ENCODE measurements at places on chromosomes 1 and 21.

DNA sequence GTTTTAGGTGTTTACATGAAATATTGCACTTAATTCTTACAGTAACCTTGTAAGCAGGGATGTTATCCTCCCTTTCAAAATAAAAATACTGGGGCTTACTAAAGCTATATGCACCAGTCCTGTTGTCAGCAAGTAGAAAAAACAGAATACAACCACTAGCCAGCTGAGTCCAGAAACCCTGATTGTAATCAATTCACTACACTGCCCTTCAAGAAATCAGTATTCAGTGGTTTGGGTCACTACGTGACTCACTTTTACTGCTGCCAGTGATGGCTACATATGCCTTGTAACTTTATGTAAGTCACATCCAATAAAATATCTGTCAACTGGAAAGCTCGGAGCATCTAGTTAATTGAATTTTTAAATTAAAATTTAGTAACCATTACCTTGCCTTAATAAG is 376.3 kb upstream of the DEPDC1 start:
- no peak for DNase-seq

DNA sequence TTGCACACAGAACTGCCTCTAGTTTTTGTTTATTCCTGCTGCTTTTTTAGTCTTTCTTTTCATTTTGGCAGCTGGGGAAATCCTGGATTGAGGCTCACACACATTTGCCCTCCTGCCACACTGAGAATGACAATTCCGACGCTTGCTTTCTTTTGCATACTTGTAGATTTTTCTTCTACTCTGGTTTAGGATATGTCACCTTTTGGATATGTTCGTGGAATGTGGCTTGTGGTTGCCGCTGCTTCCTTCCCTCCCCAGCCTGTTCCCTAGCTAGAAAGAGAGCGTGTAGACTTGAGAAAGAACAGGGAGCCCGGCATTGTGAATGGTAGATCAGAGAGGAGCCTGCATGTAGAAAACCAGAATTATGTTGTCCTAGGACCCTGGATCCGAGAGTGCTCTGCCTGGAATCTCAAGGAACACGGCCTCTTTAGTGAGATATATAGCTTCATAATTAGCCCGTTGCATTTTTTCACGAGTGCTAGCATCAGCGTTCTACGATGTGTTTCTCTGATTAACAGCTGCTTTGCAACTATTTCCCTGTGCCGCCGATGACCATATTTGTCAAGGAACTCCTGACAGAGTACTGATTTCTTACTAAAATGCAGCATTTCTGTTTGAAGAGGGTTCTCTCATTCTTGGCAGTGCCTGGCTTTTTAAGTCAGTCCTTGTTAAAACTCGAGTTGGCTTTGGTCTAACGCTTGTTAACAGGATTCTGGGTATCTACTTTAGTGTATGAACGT is 56.2 kb downstream of the PEX14 start:
- DNase-seq: no peak

DNA sequence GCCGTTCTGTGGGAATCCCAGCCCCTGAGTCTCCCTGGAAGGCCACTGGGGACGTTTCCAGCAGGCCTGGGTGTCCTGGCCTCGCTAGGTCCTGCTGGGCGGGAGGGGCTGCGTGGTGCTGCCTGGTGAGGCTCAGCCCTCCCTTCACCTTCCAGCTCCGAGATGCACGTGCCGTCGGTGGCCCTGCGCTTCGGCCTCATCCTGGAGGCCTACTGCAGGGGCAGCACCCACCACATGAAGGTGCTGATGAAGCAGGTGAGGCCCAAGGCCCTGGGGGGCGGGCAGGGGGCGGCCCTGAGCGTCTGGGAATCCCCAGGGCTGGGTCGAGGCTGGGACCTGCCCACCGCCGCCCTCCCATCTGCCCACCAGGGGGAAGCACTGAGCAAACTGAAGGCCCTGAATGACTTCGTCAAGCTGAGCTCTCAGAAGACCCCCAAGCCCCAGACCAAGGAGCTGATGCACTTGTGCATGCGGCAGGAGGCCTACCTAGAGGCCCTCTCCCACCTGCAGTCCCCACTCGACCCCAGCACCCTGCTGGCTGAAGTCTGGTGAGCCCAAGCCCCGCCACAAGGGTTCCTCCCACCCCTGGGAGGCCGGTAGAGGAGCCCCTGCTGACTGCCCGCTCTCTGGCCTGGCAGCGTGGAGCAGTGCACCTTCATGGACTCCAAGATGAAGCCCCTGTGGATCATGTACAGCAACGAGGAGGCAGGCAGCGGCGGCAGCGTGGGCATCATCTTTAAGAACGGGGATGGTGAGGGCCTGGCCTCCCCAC is 70.3 kb downstream of the PIK3CD start:
- DNase-seq: peak; percentile 17

GRCh38 chr1:246526915-246527314 is 19.8 kb upstream of the SMYD3 start:
- no peak for DNase-seq

- DNase-seq: no peak
Measured at GRCh38 chr1:92399076-92399475, 87.6 kb downstream of the GFI1 start.

- peak; percentile 78 for DNase-seq
Measured at GRCh38 chr21:37219761-37220432, 47.2 kb downstream of the VPS26C start.

DNA sequence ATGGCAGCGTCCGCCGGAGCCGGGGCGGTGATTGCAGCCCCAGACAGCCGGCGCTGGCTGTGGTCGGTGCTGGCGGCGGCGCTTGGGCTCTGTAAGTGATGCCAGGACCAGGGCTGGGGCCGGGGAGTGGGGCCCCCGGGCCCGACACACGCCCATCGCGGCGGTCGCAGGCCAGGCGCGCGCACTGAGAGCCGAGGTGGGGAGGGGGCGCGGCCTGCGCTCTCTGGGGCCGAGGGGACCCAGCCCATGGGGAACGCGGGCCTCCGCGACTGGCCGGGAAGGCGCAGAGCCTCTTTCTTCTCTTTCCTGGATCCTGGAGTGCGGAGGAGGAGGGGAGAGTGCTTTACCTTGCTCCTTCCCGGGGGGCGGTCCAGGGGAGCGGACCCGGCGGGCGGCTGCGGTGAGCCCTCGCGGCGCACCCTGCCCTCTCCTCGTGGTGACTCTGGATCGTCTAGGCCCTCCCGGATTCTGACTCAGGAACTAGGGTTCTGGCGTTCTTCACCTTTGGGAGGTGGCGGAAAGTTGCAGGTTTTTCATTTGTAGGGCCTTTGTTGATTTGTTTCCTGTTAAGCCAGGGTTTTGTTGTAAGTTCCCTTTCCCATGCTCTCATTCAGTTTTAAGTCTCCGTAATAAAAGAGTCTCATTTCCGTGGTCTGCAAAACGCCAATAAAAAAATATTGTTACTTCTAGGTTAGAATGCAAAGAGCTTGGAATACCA is 529 bp downstream of the MPZL1 start:
- peak; percentile 92 for DNase-seq

GRCh38 chr1:27448982-27449381 is 41.0 kb downstream of the WASF2 start:
- DNase-seq: no peak

GRCh38 chr21:17402937-17403336 is 109.9 kb upstream of the CXADR start:
- peak; percentile 44 for DNase-seq

DNA sequence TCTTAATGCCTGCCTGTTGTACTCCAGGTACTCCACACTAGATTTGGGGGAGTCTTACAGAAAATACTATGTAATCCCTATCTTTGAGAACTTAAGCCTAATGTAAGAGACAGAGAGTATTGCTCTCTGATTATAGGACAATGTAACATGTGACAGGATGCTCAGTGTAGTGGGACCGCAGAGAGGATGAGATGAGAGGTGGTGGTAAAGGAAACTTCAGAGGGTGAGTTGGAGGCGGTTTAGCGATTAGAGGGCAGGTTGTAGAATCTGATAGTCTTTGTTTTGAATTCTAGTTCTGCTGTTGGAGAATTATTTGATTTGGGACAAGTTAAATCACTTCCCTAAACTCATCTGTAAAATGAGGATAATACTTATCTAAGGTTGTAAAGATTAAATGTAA is 5.4 kb downstream of the SOAT1 start:
- no peak for DNase-seq

DNA sequence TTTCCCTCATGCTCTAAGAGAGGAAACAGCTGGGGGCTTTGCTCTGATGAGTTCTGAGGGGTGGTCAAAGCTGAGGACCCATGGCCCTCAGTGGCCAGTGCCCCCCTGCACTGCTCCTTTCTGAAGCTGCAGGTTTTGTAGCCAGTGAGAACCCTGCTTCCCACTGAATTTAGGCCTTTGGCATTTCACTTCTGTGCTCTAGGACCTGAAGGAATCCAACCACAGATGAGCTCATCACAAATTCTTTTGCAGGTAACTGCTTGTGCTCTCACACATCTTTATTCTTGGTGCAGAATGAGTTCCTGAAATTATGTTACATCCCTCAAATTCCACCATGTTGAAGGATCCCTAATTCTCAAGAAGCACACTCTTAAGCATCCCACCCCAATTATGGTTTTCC is 248.7 kb upstream of the IRF2BP2 start:
- no peak for DNase-seq

Data from NCI-H1417 (cell line).